ENCODE measurements at places on chromosomes 2 and 18.
A peak's percentile ranks its signal among the peaks of the same experiment; 100 is the strongest.

DNA sequence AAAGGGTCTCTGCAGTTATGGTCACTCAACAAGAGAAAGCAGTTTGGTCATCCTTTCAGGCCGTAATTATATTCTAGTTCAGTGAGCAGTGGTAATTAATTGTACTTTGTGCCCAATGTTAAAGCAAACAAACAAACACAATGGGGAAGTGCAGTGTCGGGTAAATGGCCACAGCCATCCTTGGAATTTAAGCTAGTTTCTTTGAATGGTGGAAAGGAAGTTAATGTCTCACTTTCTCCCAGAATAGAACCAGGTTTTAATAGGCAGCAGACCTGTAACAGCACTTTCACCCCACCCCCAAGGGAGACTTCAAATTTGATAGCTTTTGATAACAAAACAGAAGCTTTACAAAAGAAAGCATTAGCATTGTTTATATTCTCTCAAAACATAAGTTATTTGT is 20.0 kb upstream of the ITGAV start:
- DNase-seq, result no peak

GRCh38 chr2:187873132-187873531 is 318.9 kb upstream of the TFPI start:
- no peak for DNase-seq

DNA sequence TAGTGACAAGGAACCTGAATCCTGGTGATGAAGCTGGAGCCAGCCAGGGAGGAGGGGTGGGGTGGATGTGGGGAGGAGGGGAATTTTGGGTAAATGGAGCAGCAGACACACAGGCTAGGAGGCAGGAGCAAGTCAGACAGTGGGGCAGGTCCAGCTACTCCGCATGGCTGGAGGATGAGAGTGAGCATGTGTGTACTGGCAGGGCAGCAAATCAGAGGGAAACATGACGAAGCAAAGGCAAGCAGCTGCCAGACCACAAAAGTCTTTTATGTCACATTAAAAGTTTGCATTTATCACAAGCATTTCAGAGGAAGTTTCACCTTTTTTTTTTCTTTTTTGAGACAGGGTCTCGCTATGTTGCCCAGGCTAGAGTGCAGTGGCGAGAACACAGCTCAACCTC is 11.9 kb upstream of the KIDINS220 start:
- no peak for DNase-seq

- DNase-seq, result no peak
These were observed 50.6 kb downstream of the STK39 start for GRCh38 chr2:168196764-168197180.

- no peak for DNase-seq
These were observed 43.0 kb upstream of the PID1 start for GRCh38 chr2:229314117-229314516.

GRCh38 chr18:2146092-2146491 is 425.2 kb downstream of the METTL4 start:
- DNase-seq, result no peak

- no peak for DNase-seq
These were observed 28.8 kb upstream of the WDR75 start for GRCh38 chr2:189412330-189412953.

DNA sequence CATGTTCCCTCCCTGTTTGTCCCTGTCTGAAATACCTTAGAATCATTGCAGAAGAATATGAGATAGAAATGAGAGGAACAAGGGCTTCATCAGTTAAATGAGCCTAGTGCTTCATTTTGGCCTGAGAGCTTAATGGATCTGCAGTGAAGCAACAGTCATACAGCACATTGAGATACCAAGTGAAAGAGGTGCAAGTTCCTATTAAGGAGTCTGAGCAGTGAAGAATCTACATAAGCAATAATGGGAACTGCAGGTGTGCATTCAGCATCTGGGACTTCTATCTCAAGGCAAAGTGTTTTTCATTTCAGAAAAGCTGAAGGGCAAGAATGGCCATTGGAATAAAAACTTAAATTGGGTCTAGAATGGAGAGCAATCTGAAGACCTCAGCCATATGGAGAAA is 323.2 kb upstream of the SLC39A10 start:
- no peak for DNase-seq

- DNase-seq, result no peak
These were observed 197.4 kb upstream of the FAM98A start for GRCh38 chr2:33796511-33796910.

DNA sequence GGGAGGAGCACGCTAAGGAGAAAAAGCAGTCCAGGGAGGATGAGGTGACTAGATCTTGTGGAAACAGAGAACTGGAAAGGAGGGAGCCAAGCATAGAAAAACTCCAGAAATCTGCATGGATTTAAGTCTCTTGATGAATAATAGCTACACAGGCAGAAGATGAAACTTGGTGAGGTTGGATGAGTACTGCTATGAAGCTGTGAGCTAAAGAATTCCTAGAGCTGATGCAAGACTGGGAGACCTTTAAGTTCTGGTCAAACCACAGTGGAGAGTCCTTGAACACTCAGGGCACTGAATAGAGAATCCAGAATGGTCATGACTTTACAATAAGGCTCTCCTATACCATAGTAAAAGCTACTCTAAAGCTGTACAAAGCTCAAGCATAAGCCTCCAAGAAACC is 18.4 kb upstream of the PIEZO2 start:
- no peak for DNase-seq

- no peak for DNase-seq
These were observed 662.3 kb downstream of the IRS1 start for GRCh38 chr2:226137201-226137811.

- no peak for DNase-seq
These were observed 51.1 kb upstream of the EHBP1 start for GRCh38 chr2:62654423-62654791.

- DNase-seq, result no peak
These were observed 1.1 kb upstream of the NEDD4L start for GRCh38 chr18:58042826-58043490.

- no peak for DNase-seq
These were observed 113.2 kb upstream of the CHAC2 start for GRCh38 chr2:53654396-53654795.

- no peak for DNase-seq
These were observed 163.0 kb downstream of the NCKAP5 start for GRCh38 chr2:133405252-133405651.

GRCh38 chr2:60347781-60348180 is 205.7 kb downstream of the BCL11A start:
- DNase-seq, result no peak

- no peak for DNase-seq
These were observed 55.7 kb downstream of the RTP5 start for GRCh38 chr2:241925277-241925676.

- no peak for DNase-seq
These were observed 72.0 kb downstream of the INPP5D start for GRCh38 chr2:233131936-233132720.

GRCh38 chr2:179842498-179843153 is 18.8 kb downstream of the ZNF385B start:
- DNase-seq, result no peak

DNA sequence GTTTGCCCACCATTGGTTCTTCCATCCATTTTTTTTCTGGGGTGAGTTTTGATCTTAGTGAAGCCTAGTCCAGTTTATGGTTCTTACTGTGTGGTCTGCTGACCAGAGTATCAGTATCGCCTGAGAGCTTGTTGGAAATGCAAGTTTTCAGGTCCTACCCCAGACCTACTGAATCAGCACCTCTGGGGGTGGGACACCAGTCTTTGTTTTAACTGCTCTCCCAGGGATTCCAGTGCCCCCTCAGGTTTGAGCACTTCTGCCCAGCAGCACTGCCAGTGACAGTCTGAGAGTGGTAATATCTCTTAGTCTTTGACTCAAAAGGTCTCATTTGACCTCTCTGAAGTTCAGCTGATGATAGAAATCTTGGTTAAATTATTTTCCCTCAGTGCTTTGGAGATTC is 269.3 kb downstream of the ALPK2 start:
- DNase-seq, result no peak

- DNase-seq, result no peak
These were observed 74.9 kb upstream of the KLF7 start for GRCh38 chr2:207240649-207241048.

DNA sequence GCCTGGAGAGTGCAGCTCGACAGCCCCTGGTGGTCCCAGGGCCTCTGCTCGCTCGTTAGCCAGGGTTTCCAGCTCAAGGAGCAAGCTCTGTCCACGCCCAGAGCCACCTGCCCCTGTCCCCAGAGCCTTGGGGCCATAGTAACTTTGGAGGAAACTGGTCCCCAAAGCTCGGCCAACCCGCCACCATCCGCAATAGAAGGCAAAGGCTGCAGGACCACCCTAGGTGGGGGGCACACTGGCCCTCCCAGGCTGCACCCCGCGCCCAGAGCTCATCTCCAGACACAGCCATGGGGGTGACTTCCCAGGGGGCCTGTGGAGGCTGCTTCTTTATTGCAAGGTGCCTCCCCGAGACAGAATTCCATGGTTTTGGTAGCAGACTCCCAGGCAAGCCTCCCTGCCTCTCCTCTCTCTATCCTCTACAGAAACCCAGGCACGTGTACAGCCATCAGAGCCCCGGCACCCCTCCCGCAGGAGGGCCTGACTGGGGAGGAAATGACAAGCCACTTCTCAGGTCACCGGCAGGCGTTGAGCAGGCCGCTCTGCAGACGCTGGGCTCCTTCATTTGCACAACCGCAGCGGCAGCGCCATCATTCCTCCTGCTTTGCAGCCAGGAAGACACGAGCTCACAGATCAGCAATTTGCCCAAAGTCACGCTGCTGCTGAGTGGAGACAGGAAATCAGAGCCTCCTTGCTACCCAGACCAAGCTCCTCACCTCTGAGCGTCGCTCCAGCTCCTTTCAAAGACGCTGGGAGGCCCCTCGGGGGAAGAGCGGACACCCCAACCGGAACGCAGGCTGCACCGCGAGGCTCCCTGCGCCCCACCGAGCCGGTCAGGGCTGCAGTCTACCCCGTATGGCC is 80.2 kb downstream of the NDUFA10 start:
- DNase-seq, result peak; percentile 37

- no peak for DNase-seq
These were observed 35.4 kb downstream of the SLC8A1 start for GRCh38 chr2:40416486-40416885.

DNA sequence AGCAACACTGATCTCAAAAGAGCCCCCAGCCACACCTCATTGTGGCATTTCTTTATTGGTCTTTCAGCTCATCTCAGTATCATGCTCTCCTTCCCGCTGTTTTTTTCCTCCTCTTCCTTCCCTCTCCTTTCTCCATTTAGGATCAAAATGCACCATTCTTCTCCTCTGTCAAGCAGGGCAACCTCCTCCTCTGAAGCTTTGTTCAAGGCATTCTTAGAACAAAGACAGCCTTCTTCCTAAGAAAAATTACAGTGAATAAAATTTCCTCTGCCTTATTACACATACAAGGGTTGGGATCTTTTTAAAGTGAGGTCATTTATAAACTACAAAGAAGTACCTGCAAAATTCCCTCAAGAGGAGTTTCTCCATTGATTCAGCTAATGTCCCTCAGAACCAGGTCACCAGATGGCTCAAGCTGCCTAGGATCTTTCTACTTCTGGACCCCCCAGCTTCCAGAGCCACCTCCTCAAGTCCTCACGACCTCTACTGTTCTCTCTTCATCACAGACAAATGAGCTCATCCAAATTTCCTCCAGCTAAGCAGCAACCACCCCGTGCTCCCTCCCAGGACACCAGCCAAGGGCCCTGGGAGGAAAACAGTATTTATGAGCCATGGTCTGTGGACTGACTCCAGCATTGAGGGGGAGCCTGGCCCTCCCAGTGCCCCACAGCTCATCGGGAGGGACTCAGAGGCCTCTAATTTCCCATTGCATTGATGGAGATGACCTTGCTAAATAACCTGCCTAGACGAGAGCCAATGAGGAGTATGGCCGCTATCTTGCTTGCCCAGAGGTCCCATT is 18.0 kb downstream of the SFXN5 start:
- no peak for DNase-seq

DNA sequence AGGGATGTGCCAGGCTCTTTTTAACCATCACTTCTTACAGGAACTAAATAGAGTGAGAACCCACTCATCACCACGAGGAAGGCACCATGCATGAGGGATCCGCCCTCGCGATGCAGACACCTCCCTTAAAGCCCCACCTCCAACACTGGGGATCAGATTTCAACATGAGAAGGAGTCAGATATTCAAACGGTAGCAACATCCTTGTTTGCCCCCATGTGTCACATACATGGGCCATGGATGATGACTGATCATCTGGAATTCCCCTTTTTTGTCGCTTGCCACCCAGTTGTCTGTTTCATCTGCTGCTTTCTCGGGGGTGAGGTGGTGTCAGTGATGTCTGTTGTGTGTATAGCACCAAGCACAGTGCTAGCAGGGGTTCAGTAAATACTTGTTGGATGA is 57.9 kb downstream of the NCK2 start:
- peak; percentile 34 for DNase-seq

DNA sequence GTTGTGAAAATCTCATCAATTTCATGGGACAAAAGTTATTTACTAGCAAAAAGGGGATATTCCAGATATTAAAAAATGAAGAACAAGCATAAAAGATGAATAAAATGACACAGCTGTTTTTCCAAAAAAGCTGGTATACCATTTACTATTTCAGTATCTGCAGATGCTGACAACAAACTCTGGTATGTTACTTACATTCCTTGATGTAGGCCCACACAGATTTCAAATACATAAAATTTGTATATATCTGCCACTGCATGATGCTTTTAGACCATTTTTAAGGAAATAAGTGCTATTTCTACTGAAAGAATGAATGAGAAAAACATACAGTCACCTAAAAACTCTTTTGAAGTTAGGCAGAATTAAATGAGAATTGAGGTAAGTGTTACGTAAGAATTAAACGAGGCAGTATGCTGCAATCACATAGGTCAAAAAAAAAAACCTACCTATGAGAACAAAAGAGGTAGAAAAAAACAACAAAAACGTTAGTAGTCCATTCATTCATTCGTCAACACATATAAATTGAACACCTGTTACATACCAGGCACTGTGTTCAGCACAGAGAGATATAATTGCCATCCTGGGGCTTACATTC is 32.5 kb downstream of the ARL5A start:
- DNase-seq, result no peak

DNA sequence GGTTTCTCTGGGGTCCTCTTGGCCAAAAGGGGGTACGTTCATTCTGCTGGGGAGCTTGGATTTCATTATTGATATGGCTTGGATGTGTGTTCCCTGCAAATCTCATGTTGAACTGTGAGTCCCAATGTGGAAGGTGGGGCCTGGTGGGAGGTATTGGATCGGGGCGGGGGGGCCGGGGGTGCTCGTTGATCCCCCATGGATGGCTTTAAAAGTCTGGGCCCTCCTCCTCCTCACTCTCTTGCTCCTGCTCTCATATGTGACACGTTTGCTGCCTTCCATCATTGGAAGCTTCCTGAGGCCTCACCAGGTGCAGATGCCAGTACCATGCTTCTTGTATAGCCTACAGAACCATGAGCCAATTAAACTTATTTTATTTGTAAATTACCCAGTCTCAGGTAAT is 11.8 kb downstream of the DBI start:
- no peak for DNase-seq

- no peak for DNase-seq
These were observed 130.7 kb downstream of the CCDC148 start for GRCh38 chr2:158325782-158326340.

Measured in activated effector memory CD4-positive, alpha-beta T cell treated with Interleukin-2 at 50 U/mL for 16 hours (primary cell).